ENCODE measurements at places on chromosomes 5 and 9. TPM values are rescaled to one million over a fixed set of nuclear protein-coding genes. Genes with fewer than 3 reads are reported as not detected.
A peak's percentile ranks its signal among the peaks of the same experiment; 100 is the strongest.

GRCh38 chr5:112238473-112238872, 180.6 kb downstream of the EPB41L4A start:
- no peaks in the 10 kb centered on the region for H3K27me3 ChIP-seq
- no peak overlapping the region for H3K27ac ChIP-seq
- DNase-seq, result no peak
- no peak overlapping the region for H3K4me3 ChIP-seq
- H3K36me3 ChIP-seq, result peaks cover 8% of the 10 kb centered on the region

- no peaks in the 10 kb centered on the region for H3K36me3 ChIP-seq
- no peak overlapping the region for H3K4me3 ChIP-seq
- H3K27me3 ChIP-seq, result no peaks in the 10 kb centered on the region
- DNase-seq, result no peak
Observed at GRCh38 chr9:18980189-18980588, 52.8 kb downstream of the SAXO1 start.

- H3K4me3 ChIP-seq, result no peak overlapping the region
- no peak for DNase-seq
- peaks cover 7% of the 10 kb centered on the region for H3K4me1 ChIP-seq
- H3K27ac ChIP-seq, result no peak overlapping the region
Observed at GRCh38 chr5:167296066-167296465, 995.4 kb upstream of the WWC1 start.

Gene FOXI1
- not detected for total RNA-seq

DNA sequence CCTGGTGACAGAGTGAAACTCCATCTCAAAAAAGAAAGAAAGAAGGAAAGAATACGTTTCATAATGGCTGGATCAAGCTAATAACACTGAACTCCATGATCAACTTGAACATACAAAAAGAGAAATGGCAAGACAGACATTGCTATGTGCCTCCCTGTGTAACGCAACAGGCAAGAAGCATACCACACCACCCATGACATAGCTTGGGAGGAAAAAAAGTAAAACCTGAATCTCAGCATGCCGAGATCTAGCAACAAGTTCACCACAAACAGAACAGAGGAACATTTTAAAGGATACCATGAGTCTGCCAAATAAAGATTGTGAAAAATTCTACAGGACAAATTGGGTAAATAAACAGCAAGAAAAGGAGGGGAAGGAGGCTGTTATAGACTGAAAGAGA, 26.7 kb downstream of the HOMER1 start:
- no peaks in the 10 kb centered on the region for H3K36me3 ChIP-seq
- H3K27me3 ChIP-seq, result no peaks in the 10 kb centered on the region
- no peak for DNase-seq
- no peak overlapping the region for H3K4me3 ChIP-seq

- no peak for DNase-seq
- no peaks in the 10 kb centered on the region for H3K36me3 ChIP-seq
- no peak overlapping the region for H3K27ac ChIP-seq
- no peaks in the 10 kb centered on the region for H3K27me3 ChIP-seq
- H3K4me1 ChIP-seq, result peaks cover 19% of the 10 kb centered on the region
Observed at GRCh38 chr5:35924122-35924949, 14.1 kb downstream of the CAPSL start.

Gene ADRB2
- total RNA-seq, result 9.8 TPM

DNA sequence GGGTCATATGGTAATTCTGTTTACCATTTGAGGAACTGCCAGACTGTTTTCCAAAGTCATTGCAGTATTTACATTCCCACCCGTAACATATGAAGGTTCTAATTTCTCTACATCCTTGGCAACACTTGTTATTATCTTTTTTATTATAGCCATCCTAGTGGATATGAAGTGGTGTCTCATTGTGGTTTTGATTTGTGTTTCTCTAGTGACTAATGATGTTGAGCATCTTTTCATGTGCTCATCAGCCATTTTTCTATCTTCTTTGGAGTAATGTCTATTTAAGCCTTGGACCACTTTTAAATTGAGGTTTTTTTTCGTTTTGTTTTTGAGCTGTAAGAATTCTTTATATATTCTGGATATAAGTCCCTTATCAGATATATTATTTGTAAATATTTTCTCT, 132.8 kb upstream of the RUSC2 start:
- no peak overlapping the region for H3K27ac ChIP-seq
- DNase-seq, result no peak
- H3K27me3 ChIP-seq, result no peaks in the 10 kb centered on the region
- no peak overlapping the region for H3K4me3 ChIP-seq
- H3K36me3 ChIP-seq, result no peaks in the 10 kb centered on the region

GRCh38 chr9:106864373-106865143, 1.6 kb downstream of the ZNF462 start:
- H3K27ac ChIP-seq, result peak overlapping the region; percentile 80
- H3K27me3 ChIP-seq, result no peaks in the 10 kb centered on the region
- H3K4me3 ChIP-seq, result peak overlapping the region; percentile 67

GRCh38 chr5:125776656-125777139, 646.5 kb upstream of the GRAMD2B start:
- H3K4me1 ChIP-seq, result no peaks in the 10 kb centered on the region
- H3K27ac ChIP-seq, result no peak overlapping the region
- DNase-seq, result no peak
- no peaks in the 10 kb centered on the region for H3K27me3 ChIP-seq
- H3K36me3 ChIP-seq, result no peaks in the 10 kb centered on the region

GRCh38 chr9:112892981-112893380, 2.3 kb upstream of the SLC46A2 start:
- H3K36me3 ChIP-seq, result no peaks in the 10 kb centered on the region
- no peak for DNase-seq
- no peak overlapping the region for H3K4me3 ChIP-seq
- H3K27me3 ChIP-seq, result no peaks in the 10 kb centered on the region
- H3K4me1 ChIP-seq, result peaks cover 6% of the 10 kb centered on the region

GRCh38 chr9:11135851-11136250, 523.0 kb upstream of the PTPRD start:
- no peak overlapping the region for H3K27ac ChIP-seq
- no peak overlapping the region for H3K4me3 ChIP-seq
- no peaks in the 10 kb centered on the region for H3K4me1 ChIP-seq
- H3K27me3 ChIP-seq, result no peaks in the 10 kb centered on the region

DNA sequence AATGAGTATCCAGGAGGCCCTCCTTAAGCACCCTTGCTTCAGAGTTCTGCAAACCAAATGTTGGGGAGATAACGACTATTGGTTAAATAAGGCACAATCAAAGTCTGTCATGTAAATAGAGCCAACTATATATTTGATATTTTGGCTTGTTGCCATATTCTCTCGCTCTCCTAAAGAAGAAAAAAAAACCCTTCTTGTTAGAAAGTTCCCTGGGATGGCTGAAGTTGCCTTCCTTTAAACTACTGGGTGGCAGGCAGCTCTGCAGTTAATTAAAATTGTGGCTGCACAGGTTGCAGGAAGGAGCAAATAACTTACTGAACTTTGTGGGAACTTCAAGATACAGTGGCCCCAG, 227.0 kb upstream of the ANKRD55 start:
- H3K4me3 ChIP-seq, result no peak overlapping the region
- no peak overlapping the region for H3K27ac ChIP-seq
- peaks cover 6% of the 10 kb centered on the region for H3K4me1 ChIP-seq
- DNase-seq, result no peak
- H3K36me3 ChIP-seq, result no peaks in the 10 kb centered on the region

- no peak overlapping the region for H3K27ac ChIP-seq
- DNase-seq, result no peak
- H3K27me3 ChIP-seq, result no peaks in the 10 kb centered on the region
- H3K36me3 ChIP-seq, result no peaks in the 10 kb centered on the region
- H3K4me1 ChIP-seq, result no peaks in the 10 kb centered on the region
- no peak overlapping the region for H3K4me3 ChIP-seq
Observed at GRCh38 chr9:20488691-20489090, 133.6 kb downstream of the MLLT3 start.

- no peaks in the 10 kb centered on the region for H3K36me3 ChIP-seq
- H3K4me1 ChIP-seq, result no peaks in the 10 kb centered on the region
- H3K4me3 ChIP-seq, result no peak overlapping the region
- H3K27me3 ChIP-seq, result no peaks in the 10 kb centered on the region
Observed at GRCh38 chr5:138990986-138991590, 116.0 kb upstream of the LRRTM2 start.

- no peak overlapping the region for H3K27ac ChIP-seq
- H3K27me3 ChIP-seq, result no peaks in the 10 kb centered on the region
- H3K4me1 ChIP-seq, result no peaks in the 10 kb centered on the region
Observed at GRCh38 chr5:167071981-167072610, 1219.3 kb upstream of the WWC1 start.

Gene POLR1E
- total RNA-seq, result 18.0 TPM

Gene ANKRD31
- total RNA-seq, result 0.39 TPM

DNA sequence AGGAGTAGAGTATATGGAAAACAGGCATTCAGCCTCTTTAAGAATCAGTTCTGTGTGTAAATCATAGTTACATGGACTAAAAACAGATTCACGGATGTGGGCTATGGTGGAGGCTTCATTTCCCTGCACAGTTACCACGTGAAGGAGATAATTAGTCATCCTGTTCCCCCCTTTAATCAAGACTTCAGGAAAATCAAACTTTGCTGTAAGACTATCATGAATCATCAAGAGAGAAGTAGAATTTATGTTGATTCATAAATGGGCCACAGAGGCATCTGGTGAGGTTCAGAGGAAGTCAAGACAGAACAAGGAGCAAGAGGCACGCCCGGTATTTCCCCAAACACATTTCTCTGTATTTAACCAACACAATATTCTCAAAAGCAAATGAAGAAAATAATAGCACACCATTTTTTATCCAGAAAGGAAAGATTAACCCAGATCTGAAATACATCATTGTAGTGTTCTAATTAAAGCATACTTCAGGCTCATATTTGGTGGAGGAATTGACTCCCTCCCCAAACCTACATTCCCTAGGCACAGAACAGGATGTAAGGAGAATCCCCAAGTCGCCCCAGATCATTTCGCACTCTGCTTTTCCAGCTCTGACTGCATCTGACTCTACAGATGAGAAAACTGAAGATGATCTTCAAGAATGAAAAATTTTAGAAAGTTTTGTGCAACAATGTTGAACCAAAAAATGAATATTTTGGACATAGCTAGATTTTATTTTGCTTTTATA, 175.8 kb upstream of the GAS1 start:
- no peak overlapping the region for H3K4me3 ChIP-seq
- H3K4me1 ChIP-seq, result peaks cover 9% of the 10 kb centered on the region
- DNase-seq, result no peak
- no peaks in the 10 kb centered on the region for H3K36me3 ChIP-seq

DNA sequence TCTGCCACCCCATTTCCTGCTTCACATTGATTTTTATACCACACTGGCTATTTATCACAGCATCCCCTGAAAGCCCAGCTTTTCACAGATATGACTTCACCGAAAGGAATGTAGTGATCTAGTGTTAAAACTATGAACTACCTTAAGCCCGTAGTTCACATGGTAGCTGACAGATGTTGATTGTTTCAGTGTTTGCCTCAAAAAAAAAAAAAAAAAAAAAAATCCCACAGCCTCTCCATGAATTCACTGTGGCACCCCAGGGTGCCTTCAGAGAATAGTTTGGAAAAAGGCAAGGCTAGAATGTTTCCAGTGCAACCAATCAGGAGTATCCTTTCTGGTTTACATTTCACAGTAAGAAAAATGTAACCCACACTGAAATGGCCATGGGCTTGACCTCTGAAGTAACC, 37.1 kb downstream of the GLIS3 start:
- H3K27me3 ChIP-seq, result no peaks in the 10 kb centered on the region
- no peak overlapping the region for H3K27ac ChIP-seq
- H3K4me3 ChIP-seq, result no peak overlapping the region
- H3K36me3 ChIP-seq, result no peaks in the 10 kb centered on the region
- no peaks in the 10 kb centered on the region for H3K4me1 ChIP-seq

GRCh38 chr9:129586685-129587084, 34.2 kb downstream of the C9orf50 start:
- DNase-seq, result no peak
- H3K27ac ChIP-seq, result no peak overlapping the region
- H3K4me3 ChIP-seq, result no peak overlapping the region
- no peaks in the 10 kb centered on the region for H3K27me3 ChIP-seq
- H3K4me1 ChIP-seq, result peaks cover 19% of the 10 kb centered on the region

DNA sequence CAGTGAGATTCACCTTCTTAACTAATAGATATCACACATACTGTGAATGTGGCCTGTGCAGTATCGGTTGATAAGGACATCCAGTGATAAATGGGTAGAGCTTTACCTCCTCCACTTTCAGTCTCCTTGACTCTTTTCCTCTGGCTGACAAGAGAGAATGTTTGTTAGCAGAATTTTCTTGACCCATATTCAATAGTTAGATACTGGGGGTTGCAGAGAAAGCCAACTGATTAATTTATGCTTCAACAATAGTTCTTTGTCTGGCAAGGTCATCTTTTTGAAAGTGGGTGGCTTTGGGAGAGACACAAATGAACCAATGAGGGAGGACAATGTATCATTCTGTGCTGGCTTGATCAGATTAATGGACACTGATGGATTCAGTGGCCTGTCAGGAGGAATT, 30.3 kb downstream of the TTC23L start:
- DNase-seq, result no peak
- no peaks in the 10 kb centered on the region for H3K27me3 ChIP-seq
- H3K4me3 ChIP-seq, result no peak overlapping the region
- no peaks in the 10 kb centered on the region for H3K36me3 ChIP-seq
- H3K27ac ChIP-seq, result no peak overlapping the region

DNA sequence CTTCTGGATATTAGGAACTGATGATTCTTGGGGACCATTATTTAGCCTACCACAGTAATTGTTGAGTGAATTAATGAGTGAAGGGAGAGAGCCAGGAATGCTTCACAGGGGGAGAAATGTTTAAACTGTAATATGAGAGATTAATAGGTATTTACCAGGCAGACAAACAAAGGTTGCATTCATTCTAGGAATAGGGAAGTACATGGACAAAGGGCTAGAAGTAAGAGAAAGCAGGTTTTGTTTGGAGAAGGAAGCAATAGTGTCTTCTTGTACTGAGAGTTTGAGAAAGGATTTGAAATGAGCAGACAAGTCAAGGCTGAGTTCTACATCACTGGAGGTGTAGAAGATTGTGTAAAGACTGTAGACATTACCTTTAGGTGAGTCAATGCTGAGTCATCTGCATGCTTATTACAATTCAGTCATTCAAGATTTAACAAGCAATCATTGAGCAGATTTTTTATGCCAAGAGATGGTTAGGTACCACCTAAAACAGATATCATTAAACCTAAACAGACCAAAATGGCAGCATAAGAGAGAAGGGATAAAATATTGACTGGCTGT, 8.0 kb downstream of the TAF1L start:
- no peaks in the 10 kb centered on the region for H3K27me3 ChIP-seq
- H3K4me1 ChIP-seq, result no peaks in the 10 kb centered on the region
- H3K36me3 ChIP-seq, result no peaks in the 10 kb centered on the region
- no peak for DNase-seq

Gene LVRN
- total RNA-seq, result 15.9 TPM

- no peaks in the 10 kb centered on the region for H3K36me3 ChIP-seq
- no peak overlapping the region for H3K27ac ChIP-seq
- no peaks in the 10 kb centered on the region for H3K4me1 ChIP-seq
- DNase-seq, result no peak
Observed at GRCh38 chr9:116494815-116495634, 192.1 kb upstream of the TRIM32 start.

Gene CORO2A
- 3.3 TPM for total RNA-seq

DNA sequence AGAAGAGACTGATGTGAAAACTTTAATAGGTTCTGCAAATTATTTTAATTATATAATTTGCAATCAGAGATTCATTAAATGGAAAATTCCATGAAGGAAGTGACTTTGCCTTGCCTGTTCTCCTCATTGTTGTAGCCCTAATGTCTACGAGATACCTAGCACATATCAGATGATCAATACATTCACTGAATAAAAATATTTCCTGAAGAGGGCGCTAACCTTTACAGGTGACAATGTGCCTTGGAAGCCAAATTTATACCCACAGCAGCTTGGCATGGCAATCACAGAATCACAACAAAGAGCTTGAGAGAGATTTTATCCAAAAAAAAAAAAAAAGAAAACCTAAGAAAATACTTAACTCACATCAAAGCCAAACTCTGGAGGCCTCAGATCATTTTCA, 17.4 kb downstream of the HAUS6 start:
- no peak for DNase-seq
- no peak overlapping the region for H3K4me3 ChIP-seq
- no peaks in the 10 kb centered on the region for H3K4me1 ChIP-seq
- no peaks in the 10 kb centered on the region for H3K27me3 ChIP-seq
- H3K27ac ChIP-seq, result no peak overlapping the region
- no peaks in the 10 kb centered on the region for H3K36me3 ChIP-seq

Data from tibial nerve (tissue), 4 donors.